Fibroblast of skin of back (primary cell): ENCODE measurements at places on chromosomes 7 and 10.

DNA sequence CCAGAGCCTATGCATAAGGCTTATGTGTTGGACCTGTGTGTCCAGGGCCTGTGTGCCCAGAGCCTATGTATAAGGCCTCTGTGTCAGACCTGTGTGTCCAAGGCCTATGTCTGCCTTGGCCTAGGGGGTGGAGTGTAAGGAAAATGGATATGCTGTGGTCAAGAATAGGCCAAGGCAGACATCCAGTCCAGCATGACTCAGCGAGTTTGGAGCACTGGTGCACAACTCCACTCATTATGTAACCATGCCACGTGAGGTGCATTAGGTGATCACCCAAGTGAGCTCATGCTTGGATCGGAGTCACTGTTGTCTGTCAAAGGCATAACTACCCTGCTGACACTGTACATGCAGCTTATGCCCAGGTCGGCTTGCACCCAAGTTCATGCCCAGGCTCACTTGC is 238.9 kb downstream of the CACNA2D1 start:
- DNase-seq: peak; percentile 21

- no peak for DNase-seq
Measured at GRCh38 chr7:88141953-88142352, 77.9 kb downstream of the SRI start.

- DNase-seq: no peak
Measured at GRCh38 chr10:12287772-12288171, 61.6 kb upstream of the CAMK1D start.

- no peak for DNase-seq
Measured at GRCh38 chr7:48710995-48711394, 213.4 kb upstream of the CDC14C start.

DNA sequence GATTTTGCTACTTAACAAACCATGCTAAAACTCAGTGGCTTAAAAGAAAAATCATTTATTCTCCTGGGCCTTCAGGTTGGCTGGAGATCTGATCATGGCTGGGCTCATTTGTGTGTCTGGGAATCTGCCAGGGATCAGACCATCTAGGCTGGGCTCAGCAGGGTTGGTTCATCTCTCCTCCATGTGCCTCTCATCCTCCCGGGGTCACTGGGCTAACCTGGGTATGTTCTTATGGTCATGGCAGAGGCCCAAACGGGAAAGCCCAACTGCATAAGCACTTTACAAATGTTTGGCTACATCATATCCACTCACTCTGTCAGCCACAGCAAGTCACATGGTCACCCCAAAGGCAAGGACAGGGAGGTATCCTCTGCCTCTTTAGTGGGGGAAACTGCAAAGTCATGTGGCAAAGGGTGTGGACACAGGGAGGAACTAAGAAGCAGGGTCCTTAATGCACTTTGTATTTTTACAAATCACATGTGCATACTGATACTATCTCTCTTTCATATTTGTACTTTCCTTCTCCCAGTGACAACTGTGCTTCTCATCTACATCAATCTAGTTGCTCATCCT is 231.4 kb downstream of the BUB3 start:
- no peak for DNase-seq

DNA sequence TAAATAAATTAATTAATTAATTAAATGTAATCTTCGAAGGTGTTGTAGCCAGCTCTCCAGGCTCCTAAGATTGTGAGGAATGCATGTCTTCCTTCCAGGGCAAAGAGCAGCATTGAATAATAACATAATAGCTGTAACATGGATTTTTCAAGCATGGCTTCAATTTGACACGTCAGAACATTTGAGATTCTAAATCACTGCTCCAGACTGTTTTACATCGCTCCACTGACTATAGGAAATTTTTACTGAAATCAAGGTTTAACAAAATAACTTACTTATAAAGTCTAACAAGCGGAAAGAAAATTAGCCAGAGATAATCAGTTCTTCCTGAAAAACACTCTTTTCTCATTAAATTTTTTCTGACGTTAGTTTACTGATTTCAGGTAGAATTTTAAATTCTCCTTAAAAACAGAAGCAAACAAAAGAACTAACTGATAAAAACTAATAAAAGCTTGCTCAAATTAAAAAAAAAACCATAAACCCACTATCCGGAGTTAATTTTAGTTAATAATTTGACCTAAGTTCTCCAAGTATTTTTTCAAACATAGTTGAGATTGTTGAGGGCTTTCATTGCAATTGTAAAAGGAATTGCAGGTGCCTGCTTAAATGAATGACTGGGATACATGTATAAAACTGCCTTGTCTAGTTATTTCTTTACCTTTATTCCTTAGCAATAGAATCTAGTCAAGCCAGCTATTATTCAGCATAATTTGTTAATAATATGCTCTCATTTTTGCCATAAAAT is 51.2 kb upstream of the SGCE start:
- no peak for DNase-seq

GRCh38 chr10:131644289-131644688 is 256.5 kb upstream of the PPP2R2D start:
- DNase-seq: no peak

DNA sequence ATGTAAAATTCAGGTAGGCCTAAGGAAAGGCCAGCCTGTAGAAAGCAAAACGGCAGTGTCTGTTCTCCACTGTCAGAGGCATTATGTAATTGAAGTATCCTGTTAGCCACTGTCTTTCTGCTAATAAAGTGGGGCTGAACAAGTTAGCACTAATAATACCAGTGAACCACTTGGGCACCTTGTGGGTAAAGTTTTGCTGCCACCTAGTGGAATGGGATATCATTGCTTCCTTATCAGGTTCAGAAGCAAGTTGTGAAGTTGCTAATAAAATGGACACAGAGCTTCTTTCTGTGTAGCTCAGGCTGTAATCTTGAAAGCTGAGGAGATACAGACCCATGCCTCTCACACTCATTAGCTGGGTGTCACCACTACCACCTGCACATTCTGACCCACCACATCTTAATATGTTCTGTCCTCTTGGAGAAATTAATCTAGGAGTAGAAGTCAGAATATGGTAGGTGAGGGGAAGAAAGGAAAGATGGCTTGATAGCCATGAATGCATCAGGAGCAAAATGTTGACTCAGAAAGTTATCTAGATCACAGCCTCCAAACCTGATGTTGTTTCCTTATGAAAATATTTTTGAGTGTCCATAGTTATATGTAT is 175.1 kb downstream of the SEPTIN7 start:
- DNase-seq: peak; percentile 65

GRCh38 chr7:2503056-2503941 is 16.3 kb upstream of the LFNG start:
- DNase-seq: no peak

GRCh38 chr10:74255888-74256357 is 104.9 kb downstream of the ADK start:
- peak; percentile 12 for DNase-seq

DNA sequence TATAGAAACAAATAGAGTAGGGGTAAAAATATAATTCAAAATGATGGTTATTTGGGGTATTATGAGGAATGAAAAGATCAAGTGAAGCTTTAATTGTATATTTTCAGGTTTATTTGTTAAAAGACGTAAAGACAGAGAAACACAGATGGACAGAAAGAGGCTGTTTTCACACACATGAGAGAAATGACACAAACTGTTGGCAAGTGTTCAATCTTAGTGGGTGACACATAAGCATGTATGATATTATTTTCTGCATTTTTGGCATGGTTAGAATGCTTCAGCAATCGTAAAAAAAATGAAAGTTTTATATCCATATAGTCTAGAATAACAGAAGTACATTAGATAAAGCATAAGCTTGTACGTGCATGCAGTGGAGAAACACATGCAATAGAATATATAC is 464.4 kb upstream of the AKR1E2 start:
- DNase-seq: peak; percentile 61

- peak; percentile 94 for DNase-seq
Measured at GRCh38 chr10:5434017-5434753, 21.8 kb downstream of the NET1 start.

- no peak for DNase-seq
Measured at GRCh38 chr7:100802951-100803350, 24.4 kb downstream of the EPHB4 start.

GRCh38 chr7:122884186-122884585 is 2.1 kb downstream of the CADPS2 start:
- DNase-seq: no peak

DNA sequence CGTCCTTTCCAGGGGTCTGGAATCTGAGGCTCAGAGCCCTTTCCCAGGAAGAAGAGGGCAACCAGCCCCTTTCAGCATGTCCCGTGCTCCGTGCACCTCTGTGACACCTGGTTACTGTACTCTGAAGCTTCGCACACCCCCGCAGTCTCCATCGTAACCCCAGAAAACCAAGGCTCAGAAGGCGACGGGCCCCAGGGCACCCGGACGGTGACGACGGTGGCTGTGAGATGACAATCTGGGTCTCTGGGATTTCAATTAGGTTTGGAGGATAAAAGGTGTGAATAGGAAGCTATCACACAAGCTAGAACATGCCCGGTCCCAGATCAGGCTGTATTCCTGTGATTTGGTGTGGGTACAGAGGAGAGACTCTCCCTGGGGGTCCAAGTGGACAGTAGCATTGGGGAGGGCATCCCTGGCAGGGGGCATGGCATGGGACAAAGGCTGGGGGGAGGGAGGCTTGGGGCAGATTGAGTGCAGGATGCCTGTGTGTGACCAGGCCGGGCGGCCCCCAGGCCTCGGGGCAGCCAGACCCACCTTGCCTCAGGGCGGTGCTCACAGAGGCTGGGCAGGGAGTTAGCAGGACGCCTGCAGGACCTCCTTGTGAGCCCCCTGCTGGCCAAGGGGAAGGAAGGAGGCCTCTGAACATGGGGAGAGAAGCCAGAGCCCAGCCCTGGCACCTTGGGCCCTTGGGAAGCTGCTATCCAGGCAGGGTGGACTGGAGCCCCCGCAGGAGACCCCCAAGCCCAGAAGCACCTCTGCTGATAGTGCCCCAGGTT is 23.4 kb upstream of the PSMG3 start:
- DNase-seq: no peak

DNA sequence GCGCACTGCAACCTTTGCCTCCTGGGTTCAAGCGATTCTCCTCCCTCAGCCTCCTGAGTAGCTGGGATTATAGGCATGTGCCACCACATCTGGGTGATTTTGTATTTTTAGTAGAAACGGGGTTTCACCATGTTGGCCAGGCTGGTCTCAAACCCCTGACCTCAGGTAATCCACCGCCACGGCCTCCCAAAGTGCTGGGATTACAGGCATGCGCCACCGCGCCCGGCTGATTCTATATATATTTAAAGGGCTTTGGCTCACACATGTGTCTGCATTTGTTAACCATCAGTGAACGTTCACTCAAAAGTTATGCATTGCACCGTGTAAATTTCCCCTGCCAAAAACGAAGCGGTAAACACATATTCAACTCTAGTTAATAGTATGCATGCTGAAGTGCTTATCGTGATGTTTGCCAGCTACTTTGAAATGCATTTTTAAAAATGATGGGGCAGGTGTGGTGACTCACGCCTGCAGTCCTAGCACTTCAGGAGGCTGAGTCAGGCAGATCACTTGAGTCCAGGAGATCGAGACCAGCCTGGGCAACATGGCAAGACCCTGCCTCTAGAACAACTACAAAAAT is 17.7 kb upstream of the WIPI2 start:
- DNase-seq: no peak

- no peak for DNase-seq
Measured at GRCh38 chr7:148485618-148486017, 104.9 kb upstream of the C7orf33 start.

DNA sequence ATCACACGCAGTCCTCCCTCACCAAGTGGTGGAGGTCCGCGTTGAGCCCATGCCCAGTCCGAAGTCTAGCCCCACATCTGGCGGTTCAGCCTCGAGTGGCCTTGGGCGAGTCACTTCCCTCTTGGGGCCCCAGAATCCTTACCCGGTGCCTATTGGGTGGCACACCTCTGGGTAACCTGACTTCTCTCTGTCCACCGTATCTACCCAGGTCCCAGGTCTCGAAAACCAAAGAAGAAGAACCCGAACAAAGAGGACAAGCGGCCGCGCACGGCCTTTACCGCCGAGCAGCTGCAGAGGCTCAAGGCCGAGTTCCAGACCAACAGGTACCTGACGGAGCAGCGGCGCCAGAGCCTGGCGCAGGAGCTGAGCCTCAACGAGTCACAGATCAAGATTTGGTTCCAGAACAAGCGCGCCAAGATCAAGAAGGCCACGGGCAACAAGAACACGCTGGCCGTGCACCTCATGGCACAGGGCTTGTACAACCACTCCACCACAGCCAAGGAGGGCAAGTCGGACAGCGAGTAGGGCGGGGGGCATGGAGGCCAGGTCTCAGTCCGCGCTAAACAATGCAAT is 4.3 kb downstream of the EN2 start:
- DNase-seq: no peak

DNA sequence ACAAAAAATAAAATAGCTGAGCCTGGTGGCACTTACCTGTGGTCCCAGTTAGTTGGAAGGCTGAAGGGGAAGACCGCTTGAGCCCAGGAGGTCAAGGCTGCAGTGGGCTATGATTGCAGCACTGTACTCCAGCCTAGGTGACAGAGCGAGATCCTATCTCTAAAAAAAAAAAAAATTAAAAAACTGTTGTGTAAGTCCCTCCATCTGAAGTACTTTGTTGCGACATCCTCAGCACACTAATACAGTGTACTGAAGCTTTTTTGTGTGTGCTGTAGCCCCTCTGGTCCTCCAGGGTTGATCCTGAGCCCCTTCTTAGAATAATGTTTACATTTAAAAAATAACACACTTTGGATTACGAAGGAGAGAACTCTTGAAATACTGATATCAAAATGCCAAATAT is 71.3 kb downstream of the PFKFB3 start:
- no peak for DNase-seq

- peak; percentile 59 for DNase-seq
Measured at GRCh38 chr7:85483177-85483576, 296.3 kb upstream of the SEMA3D start.

GRCh38 chr7:44080118-44080517 is 2.2 kb downstream of the POLM start:
- no peak for DNase-seq

- peak; percentile 65 for DNase-seq
Measured at GRCh38 chr7:40316176-40316575, 181.4 kb downstream of the SUGCT start.

DNA sequence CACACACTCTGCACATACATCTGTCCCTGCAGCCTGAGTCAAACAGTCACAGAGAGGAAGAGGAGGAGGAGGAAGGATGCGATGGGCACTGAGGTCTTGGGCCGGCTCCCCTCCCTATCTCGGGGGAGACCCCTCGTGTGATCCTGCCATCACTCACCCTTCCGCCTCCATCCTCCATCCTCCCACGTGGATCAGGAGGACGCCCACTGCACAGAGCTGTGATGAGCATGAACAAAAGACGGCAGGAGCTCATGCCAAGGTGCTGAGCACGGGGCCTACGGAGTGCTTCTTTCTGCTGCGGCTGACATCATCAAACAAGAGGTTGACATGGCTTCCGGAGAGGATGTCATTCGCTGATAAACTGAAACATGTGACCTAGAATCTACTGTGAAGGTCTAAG is 68.0 kb downstream of the DIP2C start:
- DNase-seq: no peak

DNA sequence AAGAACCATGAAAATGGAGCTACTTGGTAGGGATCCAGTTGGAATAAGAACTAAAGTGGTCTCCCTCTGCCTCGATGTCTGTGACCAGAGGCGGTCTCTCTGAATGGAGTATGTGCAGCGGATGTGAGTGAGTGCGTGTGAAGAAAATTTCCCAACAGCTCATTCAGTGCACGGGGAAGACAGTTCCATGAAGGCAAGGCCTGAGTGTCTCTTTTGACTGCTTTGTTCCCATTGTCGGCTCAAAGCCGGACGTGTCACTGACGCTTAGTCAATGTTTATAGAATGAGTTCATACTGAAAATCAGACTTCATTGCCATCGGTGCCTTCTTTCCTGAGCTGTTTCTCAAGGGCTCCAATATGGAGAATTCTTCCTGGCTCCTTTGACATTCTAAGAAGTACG is 55.3 kb upstream of the GRB10 start:
- peak; percentile 97 for DNase-seq
